Uterus (tissue), 4 donors: ENCODE measurements at places on chromosomes 2 and 18. TPM values are rescaled to one million over a fixed set of nuclear protein-coding genes. Genes with fewer than 3 reads are reported as not detected.
A peak's percentile ranks its signal among the peaks of the same experiment; 100 is the strongest.

Gene RAMP1
- 388 TPM for total RNA-seq

Gene CBLN2
- 17.1 TPM for total RNA-seq

- DNase-seq, result no peak
These were observed 177.9 kb upstream of the RAB6C start for GRCh38 chr2:129801575-129801974.

Gene MROH2A
- total RNA-seq, result not detected

- DNase-seq, result no peak
These were observed 42.4 kb downstream of the MRPS5 start for GRCh38 chr2:95079199-95079683.

Gene GCG
- total RNA-seq, result not detected

GRCh38 chr2:105403783-105404698, 5.2 kb upstream of the FHL2 start:
- peak; percentile 55 for DNase-seq

Gene TSGA10
- total RNA-seq, result 12.0 TPM

DNA sequence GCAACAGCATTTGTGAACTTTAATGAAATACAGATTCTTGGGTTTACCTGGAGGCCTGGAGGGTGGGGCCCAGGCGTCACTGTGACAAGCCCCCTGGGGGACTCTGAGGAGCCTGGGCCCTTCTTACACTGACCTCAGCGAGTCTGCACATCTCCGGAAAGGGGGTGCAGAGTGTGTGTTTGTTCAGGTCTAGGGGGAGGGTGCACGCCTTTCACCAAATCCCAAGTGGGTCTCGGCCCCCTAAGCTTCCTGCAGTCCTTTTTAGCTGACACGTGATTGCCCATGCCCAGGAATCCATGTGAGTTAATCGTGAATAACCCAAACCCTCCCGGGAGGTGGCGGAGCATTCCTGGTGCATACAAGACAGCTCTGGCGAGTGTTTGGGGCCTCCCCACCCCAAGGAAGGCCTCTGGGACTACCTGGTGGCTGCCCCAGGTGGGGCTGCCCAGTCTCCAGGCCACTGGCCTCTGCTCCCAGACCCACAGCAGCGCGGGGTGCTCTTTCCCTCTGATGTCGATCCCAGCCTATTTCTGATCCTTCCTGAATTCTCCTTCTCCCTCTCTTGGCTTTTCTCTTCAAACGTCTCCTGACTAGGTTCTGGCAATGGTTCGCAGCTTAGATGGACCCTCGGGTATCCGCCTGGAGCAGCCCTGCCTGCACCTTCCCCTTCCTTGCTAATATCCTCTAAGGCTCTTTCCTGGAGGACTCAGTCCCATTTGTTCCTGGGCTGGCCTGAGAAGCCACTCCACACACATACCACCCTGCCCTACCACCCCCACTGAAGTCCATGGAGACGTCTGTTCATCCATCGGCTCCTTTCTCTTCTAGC, 10.0 kb downstream of the NGEF start:
- no peak for DNase-seq

DNA sequence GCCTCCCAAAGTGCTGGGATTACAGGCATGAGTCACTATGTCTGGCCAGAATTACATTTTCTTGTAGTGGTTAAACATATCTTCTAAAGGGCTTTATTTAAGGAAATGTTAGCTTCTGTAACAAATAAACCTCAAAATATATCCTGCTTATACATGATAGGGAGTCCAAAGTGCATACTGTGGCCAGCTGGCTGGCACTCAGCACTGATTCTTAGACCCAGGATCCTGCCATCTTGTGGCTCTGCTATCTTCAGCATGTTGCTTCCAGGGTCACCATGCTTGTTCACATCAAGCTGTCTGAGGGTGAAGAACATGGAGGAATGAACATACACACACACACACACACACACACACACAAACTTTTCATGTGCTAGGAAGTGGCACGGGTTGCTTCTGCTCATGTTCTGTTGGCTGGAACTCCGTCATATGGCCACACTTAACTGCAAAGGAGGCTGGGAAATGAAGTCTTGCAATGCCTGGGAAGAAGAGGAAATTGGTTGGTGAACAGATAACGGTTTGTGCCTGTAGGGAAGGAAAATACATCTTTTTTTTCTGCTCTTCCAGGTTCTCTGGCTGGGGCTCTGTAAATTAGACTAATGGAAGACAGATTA, 40.0 kb downstream of the NPPC start:
- DNase-seq, result no peak

DNA sequence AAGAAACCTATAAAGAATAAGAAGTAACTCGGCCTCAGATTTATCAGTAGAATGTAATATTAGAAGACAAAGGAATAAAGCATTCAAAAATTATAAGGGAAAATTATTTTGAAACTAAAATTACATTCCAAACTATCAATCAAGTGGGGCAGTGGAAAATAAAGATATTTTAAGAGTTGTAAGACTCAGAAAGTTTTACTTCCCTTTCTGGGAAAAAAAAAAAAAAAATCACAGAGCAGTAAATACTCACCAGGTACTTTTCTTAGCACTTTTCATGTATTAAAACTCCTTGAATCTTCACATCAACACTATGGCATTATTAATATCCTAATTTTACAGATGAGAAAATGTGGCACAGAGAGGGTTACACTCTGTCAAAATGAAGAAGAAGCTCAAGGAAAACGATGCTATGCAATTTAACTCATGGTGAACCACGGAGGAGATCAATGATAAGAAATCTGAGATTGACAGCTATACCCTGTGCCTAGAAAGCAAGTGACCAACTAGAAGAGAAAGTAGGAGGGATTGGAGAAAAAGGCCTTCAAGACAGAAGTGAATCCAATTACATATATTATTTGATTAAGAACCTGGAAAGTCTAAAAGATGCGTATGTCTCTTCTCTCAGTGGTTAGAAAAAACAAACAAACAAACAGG, 238.9 kb upstream of the ID2 start:
- DNase-seq, result no peak

Gene GLI2
- 23.6 TPM for total RNA-seq

- DNase-seq, result no peak
These were observed 24.3 kb upstream of the ARHGAP25 start for GRCh38 chr2:68710336-68710735.

GRCh38 chr2:226583715-226584114, 215.9 kb downstream of the IRS1 start:
- DNase-seq, result no peak

DNA sequence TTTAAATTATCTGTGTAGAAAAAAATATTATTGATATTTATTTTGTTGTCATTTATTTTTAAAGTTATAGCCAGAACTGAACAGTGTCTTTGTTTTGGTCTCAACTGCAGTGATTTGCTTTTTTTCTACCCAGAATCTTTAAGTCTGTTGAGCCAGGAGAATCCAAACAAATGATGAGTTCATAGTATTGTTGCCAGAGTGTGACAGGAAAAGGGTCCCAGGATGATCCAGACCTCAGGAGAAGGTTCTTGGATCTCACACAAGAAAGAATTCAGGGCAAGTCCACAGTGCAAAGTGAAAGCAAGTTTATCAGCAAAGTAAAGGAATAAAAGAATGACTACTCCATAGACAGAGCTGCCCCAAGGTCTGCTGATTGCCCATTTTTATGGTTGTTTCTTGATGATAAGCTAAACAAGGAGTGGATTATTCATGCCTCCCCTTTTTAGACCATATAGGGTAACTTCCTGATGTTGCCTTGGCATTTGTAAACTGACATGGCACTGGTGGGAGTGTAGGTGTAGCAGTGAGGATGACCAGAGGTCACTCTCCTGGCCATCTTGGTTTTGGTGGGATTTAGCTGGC, 127.1 kb downstream of the AGPS start:
- DNase-seq, result no peak

DNA sequence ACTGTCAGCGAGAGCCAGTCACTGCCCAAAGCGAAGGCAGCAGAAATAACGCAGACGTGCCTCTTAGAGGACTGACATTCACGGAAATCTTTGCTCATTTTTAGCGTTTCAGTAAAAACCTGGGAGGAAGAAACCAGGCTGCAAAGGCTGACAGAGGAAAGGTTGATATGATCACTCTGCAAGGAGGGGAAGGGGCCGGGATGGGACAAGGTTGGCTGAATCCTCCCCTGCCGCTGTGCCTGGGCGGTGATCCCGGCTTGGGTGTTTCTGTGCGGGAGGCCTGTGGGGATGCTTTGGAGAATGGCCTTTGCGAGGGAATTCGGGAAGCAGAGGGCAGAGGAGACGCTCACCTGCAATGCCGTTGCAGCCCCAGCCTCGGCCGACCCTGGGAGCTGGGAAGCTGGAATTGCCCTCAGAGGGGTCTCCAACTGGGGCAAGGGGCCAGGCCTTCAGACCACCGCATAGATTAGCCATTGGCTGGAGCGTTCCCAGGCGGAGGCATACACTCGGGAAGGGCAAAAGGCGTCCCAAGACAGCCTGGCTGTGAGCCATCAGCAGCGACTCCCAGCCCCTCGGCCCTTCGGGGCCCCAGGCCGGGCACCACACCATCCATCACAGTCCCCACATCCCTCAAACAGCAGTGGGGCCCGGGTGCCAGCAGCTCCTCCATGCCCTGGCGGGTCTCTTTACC, 111.7 kb upstream of the GPC1 start:
- no peak for DNase-seq

Gene CMPK2
- total RNA-seq, result 9.4 TPM

GRCh38 chr2:58651930-58652329, 410.8 kb upstream of the FANCL start:
- no peak for DNase-seq

Gene AFG3L2
- 37.6 TPM for total RNA-seq

Gene SLC4A5
- total RNA-seq, result 6.7 TPM

- DNase-seq, result no peak
These were observed 85.2 kb upstream of the LCLAT1 start for GRCh38 chr2:30361751-30362394.

Gene LTBP1
- 89.6 TPM for total RNA-seq

GRCh38 chr18:41464278-41464677, 490.8 kb upstream of the PIK3C3 start:
- DNase-seq, result no peak

- DNase-seq, result no peak
These were observed 2.9 kb downstream of the ANKRD12 start for GRCh38 chr18:9139400-9140039.

DNA sequence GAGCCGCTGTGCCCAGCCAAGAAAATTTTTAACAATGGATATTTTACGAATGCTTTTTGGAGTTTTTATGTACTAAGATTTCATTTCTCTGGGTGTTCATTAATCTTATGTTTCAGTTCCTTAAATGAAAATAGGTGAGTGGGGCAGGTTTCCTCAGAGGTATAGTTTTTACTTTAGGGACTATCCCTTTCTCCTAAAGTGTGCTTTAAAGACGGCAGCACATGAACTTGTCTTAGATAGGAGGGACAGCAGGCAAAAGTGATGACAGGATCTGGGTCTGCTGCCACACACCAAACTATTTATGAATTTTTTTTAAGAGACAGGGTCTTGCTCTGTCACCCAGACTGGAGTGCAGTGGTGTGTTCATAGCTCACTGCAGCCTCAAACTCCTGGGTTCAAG, 8.0 kb upstream of the REL start:
- DNase-seq, result no peak

DNA sequence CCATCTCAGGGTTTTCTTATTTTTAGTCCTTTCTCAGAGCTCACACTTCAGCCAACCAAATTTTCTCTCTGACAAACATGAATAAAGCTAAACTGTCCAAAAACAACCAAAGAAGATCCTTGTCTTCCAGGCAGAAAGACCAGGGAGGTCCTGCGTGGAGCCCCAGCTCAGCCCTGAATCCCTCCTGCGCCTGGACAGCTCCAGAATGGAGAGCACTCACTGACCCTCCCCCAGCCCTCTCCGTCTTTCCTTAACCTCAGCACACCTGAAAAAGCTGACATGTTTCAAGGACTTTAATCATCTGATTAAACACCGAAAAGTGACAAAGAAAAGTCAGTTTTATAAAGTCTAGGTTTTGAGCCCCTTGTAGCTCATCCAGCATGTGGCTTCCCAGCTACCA, 22.9 kb upstream of the GNAL start:
- DNase-seq, result no peak

GRCh38 chr2:128276878-128277675, 41.6 kb downstream of the HS6ST1 start:
- DNase-seq, result no peak

DNA sequence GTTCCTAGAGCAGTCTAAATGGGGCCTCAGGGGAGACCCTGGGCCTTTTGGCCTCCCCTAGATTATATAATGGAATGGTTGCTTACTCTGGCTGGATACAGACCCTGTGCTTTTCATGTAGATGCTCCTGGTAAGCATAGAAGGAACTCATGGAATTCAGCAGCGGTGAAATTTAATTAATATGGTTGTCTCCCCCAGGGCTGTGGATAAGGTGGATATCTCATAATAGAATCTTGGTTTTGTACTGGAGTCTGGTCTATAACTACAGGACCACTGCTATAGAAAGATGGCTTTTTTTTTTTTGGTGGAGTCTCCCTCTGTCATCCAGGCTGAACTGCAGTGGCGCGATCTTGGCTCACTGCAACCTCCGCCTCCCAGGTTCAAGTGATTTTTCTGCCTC, 84.5 kb downstream of the HRH4 start:
- DNase-seq, result no peak
